NCI-H1436 treated with DMSO at 0.1 percent for 48 hours (cell line): ENCODE measurements at places on chromosomes 11 and 22.

- DNase-seq, result no peak
Measured at GRCh38 chr22:26072621-26073020, 96.6 kb upstream of the SEZ6L start.

DNA sequence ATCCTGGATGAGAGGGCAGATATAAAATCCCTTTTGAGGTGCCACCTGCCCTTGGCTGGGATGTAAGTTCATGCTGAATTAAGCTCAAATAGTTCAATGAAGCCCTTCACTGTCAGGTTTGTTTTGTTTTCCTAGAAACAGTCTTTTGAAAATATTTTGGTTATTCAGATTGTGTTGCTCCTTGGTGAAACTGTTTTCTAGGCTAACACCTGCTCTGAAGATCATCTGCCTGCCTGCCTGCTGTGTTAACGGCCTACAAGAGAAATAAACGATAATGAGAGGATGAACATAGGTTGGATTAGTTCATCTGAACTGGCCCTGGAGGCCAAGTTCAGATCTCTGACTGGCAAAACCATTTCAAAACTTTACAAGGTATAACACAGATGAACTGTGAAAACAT is 67.4 kb downstream of the ZBTB44 start:
- no peak for DNase-seq

GRCh38 chr11:66123902-66124301 is 53.8 kb downstream of the PACS1 start:
- DNase-seq, result no peak

- DNase-seq, result no peak
Measured at GRCh38 chr22:23104187-23104971, 34.1 kb downstream of the GNAZ start.

GRCh38 chr11:87444993-87445392 is 407.3 kb downstream of the TMEM135 start:
- DNase-seq, result no peak

- no peak for DNase-seq
Measured at GRCh38 chr11:28702871-28703270, 594.7 kb downstream of the METTL15 start.

DNA sequence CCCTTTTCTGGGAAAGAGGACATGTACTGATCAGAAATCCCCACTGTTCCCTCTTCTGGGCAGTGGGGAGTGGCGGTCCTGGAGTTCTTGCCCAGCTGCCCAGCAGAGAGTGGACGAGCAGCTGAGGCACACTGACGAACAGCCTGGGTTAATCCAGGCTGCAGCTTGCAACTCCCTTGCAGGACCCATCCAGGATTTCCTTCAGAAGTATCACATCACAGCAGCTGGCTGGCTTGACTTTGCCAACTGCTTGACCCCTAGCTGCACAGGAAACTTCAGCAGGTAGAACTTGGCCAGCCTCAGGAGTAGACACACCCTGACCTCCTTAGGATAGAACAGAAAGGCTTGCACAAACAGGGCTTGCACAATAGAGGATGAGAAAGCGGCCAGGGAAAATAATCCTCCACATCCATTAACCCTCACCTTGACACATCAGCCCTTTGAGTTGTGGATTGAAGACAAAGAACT is 27.9 kb upstream of the FZD4 start:
- no peak for DNase-seq

DNA sequence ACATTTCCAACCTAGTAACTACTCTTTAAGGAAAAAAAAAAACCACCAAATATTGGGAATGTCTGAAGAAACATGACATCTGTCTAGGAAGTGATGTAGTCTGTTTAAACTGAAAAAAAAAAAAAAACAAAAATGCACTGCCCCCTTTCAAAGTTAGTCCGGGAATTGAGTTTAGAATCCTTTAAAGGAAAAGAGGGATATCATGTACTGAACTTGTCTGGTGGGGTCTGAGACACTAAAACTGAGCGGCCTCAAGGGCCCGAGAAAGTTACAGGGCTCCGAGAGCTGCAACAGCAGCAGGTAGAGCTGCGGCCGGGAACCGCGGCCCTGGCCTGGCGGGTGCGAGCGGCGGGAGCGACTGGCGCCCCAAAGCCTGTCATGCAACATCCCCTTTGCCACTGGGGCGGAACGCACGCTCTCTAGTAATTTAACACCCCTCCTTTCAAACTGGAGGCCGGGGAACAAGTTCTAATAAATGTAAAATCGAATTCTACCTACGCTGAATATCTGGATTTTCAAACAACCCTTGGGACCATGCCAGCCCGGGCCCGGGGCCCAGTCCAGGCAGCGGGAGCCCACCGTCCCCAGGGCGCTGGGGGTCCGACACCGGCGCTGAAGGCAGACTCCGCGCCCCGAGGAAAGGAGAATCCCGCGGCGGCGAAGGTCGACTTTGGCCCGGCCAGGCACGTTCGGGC is 736 bp downstream of the RDX start:
- no peak for DNase-seq

DNA sequence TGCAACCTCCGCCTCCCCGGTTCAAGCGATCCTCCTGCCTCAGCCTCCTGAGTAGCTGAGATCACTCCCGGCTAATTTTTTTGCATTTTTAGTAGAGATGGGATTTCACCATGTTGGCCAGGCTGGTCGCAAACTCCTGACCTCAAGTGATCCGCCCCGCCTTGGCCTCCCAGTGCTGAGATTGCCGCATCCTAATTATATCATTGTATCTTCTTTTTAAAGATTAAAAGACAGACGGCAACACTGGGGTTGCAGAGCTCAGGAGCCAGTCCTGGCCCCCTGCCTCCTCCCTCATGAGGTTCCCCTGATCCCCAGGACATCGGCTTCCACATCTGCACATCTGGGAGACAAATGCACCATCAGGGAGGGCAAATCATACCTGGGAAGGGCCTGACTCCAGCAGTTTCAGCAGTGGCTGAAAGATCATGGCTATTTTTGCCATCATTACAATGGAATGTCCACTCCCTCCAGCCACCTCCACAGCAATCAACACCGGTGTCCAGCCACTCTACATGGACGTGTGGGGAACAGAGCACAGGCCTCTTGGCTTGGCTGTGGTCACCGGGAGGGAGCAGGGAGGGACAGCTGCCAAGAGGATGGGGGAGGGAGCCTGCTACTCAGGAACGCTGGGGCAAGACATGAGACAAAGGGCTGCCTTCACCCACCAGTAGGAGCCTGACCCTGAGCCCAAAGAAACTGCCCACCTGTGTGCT is 9.2 kb upstream of the CELSR1 start:
- DNase-seq, result no peak

- DNase-seq, result no peak
Measured at GRCh38 chr11:69443968-69444364, 37.5 kb upstream of the LINC01488 start.

GRCh38 chr11:2559527-2560311 is 114.9 kb downstream of the KCNQ1 start:
- no peak for DNase-seq

DNA sequence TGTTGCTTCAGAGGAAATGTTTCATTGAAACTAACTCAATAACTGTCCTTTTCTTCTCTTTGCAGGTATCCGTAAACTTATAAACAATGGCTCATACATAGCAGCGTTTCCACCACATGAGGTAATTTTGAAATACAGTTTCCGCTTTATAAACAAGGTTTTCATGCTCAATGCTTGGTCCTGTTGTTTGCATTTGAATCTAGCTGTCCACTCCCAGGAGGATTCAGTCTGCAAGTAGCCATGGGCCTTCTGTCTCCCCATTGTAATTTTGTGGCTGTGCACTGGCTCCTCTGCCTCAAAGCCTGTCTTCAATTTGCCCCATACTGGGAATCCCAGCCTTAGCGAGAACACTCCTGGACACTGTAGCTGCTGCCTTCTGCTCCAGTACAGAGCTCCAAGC is 34.7 kb downstream of the MUC15 start:
- no peak for DNase-seq

DNA sequence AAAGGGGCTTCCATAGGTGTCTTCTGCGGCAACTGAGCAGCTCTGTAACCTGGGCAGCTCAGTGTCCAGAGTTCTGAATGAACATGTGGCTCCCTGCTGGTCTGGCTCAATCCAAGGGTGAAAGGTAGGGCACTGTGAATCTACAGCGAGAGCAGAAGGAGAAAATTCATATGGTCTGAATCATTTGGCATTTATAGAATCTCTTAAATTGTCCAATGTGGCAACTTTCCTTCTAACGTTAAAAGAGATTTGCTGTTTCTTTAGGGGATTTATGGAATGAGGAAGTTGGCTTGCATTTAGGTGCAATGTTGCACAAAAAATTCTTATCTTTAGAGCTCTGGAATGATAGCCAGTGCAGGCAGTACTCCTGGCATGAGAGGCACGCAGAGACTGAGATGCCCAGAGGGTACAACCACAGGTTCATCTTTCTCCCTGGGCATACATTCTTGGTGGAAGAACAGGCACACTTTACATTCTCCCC is 17.0 kb downstream of the ATXN10 start:
- DNase-seq, result no peak

DNA sequence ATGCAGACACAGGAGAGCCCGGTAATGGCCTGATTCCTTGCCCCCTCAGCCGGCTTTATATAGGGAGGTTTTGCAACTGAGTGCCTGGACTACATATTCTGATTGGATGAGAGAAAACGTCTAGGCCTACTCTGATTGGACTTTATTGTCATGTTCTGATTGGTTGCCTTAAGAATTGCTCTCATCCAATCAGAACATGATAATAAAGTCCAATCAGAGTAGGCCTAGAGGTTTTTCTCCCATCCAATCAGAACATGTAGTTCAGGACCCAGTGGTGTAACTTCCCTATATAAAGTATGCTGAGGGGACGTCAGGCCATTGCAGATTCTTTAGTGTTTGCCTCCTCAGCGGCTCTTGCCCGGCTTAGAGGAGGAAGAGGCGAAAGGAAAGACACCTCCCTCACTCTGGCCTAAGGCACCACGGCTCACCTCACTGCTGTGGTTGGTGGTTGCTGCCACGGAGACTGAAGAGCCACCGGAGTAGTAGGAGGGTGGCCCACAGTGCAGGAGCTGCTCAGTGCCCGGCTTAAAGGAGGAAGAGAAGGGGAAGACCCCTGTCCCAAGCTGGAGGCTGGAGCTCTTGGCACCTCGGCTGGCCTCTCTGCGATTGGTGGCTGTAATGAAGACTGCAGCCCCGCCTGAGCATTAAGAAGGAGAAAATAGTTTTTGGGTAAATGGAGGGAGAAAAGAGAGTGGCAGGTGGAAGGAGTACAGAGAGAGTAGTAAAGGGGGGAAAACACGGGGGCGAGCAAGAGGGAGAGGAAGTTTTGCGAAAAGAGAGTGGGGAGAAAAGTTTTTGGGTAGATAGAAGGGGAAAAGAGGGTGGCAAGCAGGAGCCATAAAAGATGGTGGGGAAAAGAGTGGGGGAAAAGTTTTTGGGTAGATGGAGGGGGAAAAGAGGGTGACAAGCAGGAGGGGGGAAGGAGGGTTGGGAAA is 116.7 kb upstream of the SERPIND1 start:
- no peak for DNase-seq

- DNase-seq, result no peak
Measured at GRCh38 chr11:1882265-1883238, 9.1 kb downstream of the PRR33 start.

DNA sequence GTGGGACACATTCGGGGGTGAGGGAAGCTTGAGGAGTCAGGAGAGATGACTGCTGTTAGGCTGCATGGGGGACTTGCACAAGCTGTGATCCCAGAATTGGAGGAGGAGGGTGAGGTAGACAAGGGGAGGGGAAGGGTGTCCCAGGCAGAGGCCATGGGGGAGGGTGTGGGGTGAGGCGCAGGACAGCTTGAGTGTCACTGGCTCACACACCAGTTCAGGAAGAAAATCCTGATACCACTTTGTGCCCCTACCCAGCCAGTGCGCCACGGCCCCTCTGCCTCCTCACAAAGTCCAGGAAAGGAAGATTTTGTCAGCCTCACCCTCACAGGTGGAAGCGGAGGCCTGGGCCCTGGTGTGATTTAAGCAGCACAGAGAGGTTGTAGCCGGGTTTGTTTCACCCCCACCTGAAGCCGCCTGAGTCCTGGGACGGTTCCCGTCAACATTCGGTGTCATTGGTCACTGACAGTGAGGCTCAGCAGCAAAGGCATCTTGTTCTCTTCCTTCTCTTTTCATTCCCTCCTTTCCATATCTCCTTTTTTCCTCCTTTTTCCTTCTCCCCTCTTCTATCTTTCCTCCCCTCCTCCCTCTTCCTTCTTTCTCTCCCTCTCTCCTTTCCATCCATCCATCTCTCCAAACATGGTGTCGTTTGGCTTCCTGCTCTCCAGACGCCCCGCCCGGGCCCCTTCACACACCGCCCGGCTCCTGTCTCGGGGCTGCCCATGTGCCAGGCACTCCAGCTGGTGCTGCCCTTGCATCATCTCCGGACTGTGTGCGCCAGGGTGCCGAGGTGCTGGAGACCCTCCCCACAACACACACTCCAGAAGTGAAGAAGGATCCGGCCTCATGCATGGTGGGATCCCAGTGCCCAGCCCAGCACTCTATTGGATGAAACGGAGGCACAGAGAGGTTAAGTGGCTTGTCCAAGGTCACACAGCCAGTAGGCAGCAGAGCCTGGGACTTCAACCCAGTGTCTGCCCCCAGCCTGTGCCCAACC is 89.3 kb downstream of the MPPED1 start:
- no peak for DNase-seq

- DNase-seq, result no peak
Measured at GRCh38 chr11:71115770-71116692, 136.3 kb downstream of the SHANK2 start.

DNA sequence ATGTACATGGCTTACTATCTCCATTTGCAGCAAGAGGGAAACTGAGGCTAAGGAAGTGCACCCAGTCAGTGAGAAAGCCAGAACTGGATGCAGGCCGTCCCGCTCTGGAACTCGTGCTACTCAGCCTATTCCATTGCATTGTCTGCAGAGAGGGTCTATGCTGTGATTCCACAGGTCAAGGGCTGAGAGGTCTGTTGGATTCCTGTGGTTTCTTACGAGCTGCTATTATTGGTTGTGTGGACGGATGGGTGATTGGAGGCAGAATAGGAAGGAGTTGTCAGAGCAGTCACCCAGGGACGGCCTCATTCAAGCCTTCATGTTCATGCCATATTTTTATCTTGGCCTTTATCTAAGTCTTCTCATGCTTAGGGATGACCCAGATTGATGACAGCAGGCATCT is 33.4 kb downstream of the SCGB1A1 start:
- no peak for DNase-seq

DNA sequence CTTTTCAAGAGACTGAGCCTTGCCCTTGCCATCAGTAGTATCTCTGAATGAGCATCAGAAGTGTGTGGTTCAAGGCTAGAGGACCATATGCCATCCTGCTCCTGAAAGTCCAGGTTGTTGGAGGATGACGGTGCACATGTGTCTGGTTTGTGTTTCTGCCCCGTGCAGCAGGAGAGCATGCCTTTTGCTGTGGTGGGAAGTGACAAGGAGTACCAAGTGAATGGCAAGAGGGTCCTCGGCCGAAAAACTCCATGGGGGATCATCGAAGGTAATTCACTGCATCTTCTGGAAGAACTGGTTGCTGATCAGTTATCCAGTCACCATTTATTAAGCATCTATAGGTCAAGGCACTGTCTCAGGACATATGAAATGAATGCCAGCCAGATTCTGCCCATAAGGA is 6.1 kb upstream of the WBP2NL start:
- no peak for DNase-seq
